ENCODE measurements at places on chromosomes 2 and 18.

GRCh38 chr18:24035316-24035715, 20.8 kb downstream of the TTC39C start:
- H3K4me3 ChIP-seq = no peak overlapping the region
- H3K27ac ChIP-seq = no peak overlapping the region
- ATAC-seq = no peak
- H3K27me3 ChIP-seq = no peaks in the 10 kb centered on the region
- no peaks in the 10 kb centered on the region for H3K4me1 ChIP-seq

- H3K4me1 ChIP-seq = no peaks in the 10 kb centered on the region
- no peaks in the 10 kb centered on the region for H3K36me3 ChIP-seq
- H3K27me3 ChIP-seq = no peaks in the 10 kb centered on the region
- H3K27ac ChIP-seq = no peak overlapping the region
- no peak overlapping the region for H3K4me3 ChIP-seq
Measured at GRCh38 chr2:207662203-207662602, 37.0 kb upstream of the METTL21A start.

DNA sequence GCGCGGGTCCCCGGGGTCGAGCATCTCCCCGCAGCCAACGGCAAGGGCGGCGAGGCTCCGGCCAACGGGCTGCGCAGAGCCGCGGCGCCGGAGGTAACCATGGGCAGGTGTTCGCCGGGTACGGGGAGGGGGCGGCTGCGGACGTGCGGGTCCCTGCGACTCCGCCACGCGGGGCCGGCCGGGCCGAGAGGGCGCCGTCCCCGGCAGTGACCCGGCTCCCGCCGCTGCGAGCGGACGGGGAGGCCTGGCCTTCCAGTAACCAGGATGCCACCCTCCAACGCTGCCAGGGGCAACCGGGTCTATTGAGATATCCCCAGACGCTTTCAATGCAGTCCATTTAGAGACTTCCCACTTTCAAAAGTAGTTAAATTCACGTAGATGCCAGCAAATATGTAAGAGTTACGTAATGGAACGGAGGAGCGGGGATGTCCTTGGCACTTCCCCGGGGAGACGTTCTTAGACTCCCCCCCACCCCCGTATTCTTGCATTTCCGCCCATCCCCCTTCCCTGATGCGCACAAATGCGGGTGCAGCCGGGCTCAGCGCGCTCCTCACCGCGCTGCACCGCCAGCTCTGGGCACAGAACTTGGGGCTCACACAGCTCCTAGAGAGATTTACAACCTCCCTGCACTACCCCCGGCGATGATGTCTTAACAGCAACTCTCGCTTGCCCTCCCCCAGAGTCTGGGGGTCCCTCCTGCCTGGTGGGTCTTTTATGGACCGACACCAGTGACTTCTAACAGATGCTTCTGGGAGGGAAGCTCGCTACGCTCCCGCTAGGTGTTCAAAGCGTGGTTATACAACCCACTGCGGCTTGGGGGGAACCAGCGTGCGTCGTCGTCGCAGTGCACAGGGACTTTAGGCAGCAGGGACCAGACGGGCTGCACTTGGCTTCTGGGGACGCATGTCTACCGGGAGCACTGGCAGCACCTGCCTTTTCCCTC, 657 bp downstream of the SGPP2 start:
- H3K27me3 ChIP-seq = peaks cover 57% of the 10 kb centered on the region
- no peaks in the 10 kb centered on the region for H3K4me1 ChIP-seq
- H3K36me3 ChIP-seq = no peaks in the 10 kb centered on the region
- peak overlapping the region; percentile 17 for H3K4me3 ChIP-seq
- no peak overlapping the region for H3K27ac ChIP-seq

DNA sequence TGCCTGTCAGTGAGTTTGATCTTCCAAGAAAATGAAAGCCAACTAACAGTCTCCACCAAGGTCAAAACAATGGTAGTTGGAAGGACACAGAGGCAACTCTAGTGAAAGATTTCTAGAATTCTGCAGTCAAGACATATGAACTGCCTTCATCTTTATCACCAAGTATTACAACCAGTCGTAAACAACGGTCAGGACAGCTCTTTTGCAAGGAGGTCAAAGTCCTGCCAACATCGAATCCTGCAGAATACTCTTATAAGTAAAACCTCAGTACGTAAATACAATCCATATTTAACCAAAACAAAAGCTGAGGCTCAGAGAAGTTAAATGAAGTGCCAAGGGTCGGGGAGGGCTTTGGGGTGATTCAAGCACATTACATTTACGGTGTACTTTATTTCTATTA, 3.1 kb downstream of the FEZ2 start:
- no peaks in the 10 kb centered on the region for H3K36me3 ChIP-seq
- no peak overlapping the region for H3K27ac ChIP-seq
- no peak for ATAC-seq
- H3K27me3 ChIP-seq = no peaks in the 10 kb centered on the region
- H3K4me1 ChIP-seq = no peaks in the 10 kb centered on the region

DNA sequence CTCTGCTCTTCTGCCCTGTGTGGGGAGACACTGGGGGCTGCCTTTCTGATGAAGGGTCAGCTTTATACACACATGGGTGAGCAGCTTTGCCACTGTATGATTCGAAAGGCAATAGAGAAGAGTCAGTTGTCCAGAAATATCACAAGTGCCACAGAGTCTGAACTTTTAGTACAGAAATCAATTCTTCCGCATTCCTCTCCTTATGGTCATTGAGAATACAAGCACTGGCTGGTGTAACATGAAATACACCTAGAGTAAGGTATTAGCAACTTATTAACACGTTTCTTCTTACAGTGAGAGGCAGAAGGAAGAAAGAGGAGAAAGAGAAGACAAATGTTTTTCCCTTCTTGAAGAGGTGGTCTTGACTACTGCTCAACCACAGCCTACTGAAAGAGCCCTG, 579.2 kb downstream of the ZEB2 start:
- H3K4me1 ChIP-seq = no peaks in the 10 kb centered on the region
- peak overlapping the region; percentile 76 for H3K27ac ChIP-seq
- H3K4me3 ChIP-seq = no peak overlapping the region
- H3K27me3 ChIP-seq = peaks cover 18% of the 10 kb centered on the region

DNA sequence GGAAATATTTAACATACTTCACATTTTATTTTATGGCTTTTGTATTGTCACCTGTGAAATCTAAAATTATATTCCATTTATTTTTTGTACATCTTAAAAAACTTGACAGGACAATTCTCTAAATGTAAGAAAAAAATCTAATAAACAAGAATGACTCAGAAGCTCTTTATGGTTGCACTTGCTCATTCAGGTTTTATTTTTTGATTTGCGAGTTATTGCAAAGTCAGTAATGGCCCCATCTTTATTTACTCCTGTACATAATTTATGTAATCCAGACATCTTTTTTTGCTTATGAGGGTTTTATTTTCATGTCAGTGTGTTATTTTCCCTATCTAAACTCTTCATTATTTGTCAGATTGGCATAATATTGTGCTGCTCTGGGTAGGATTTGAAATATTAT, 145.1 kb downstream of the MBD5 start:
- no peak overlapping the region for H3K27ac ChIP-seq
- H3K4me1 ChIP-seq = no peaks in the 10 kb centered on the region
- H3K27me3 ChIP-seq = no peaks in the 10 kb centered on the region

GRCh38 chr2:69114534-69114933, 101.6 kb downstream of the ANTXR1 start:
- H3K27ac ChIP-seq = peak overlapping the region; percentile 84
- ATAC-seq = no peak
- H3K4me3 ChIP-seq = no peak overlapping the region
- no peaks in the 10 kb centered on the region for H3K27me3 ChIP-seq
- H3K36me3 ChIP-seq = no peaks in the 10 kb centered on the region

GRCh38 chr2:215055891-215056290, 82.5 kb downstream of the ABCA12 start:
- no peak for ATAC-seq
- H3K4me1 ChIP-seq = no peaks in the 10 kb centered on the region
- H3K27me3 ChIP-seq = no peaks in the 10 kb centered on the region
- H3K36me3 ChIP-seq = no peaks in the 10 kb centered on the region

- peak overlapping the region; percentile 99 for H3K4me3 ChIP-seq
- H3K27me3 ChIP-seq = no peaks in the 10 kb centered on the region
- no peaks in the 10 kb centered on the region for H3K36me3 ChIP-seq
- H3K4me1 ChIP-seq = peaks cover 11% of the 10 kb centered on the region
Measured at GRCh38 chr2:208025814-208026184, 472 bp upstream of the PLEKHM3 start.

GRCh38 chr2:45889053-45889452, 237.6 kb downstream of the PRKCE start:
- no peak overlapping the region for H3K4me3 ChIP-seq
- peak; percentile 55 for ATAC-seq
- H3K4me1 ChIP-seq = peaks cover 49% of the 10 kb centered on the region
- no peaks in the 10 kb centered on the region for H3K27me3 ChIP-seq
- no peaks in the 10 kb centered on the region for H3K36me3 ChIP-seq

- no peaks in the 10 kb centered on the region for H3K36me3 ChIP-seq
- H3K4me1 ChIP-seq = no peaks in the 10 kb centered on the region
- no peak overlapping the region for H3K4me3 ChIP-seq
- no peak overlapping the region for H3K27ac ChIP-seq
- no peaks in the 10 kb centered on the region for H3K27me3 ChIP-seq
- ATAC-seq = no peak
Measured at GRCh38 chr2:169254774-169255173, 107.6 kb downstream of the LRP2 start.

- H3K27ac ChIP-seq = no peak overlapping the region
- H3K4me3 ChIP-seq = no peak overlapping the region
Measured at GRCh38 chr2:239821694-239822075, 203.5 kb downstream of the NDUFA10 start.

DNA sequence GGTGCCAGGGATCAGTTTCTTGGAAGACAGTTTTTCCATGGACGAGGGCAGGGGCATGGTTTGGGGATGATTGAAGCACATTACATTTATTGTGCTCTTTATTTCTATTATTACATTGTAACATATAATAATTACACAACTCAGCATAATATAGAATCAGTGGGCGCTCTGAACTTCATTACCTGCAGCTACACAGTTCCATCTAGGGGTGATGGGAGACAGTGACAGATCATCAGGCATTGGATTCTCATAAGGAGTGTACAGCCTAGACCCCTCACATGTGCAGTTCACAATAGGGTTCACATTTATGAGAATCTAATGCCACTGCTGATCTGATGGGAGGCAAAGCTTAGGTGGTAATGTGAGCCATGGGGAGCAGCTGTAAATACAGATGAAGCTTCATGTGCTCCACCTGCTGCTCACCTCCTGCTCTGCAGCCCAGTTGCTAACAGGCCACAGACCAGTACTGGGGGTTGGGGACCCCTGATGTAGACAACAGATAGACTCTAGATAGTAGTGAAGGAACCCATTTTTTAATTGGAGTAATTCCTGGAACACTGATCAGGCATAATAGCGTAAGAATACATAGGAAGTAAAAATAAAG, 41.5 kb upstream of the MC4R start:
- no peak for ATAC-seq
- no peaks in the 10 kb centered on the region for H3K27me3 ChIP-seq
- H3K4me3 ChIP-seq = no peak overlapping the region
- no peak overlapping the region for H3K27ac ChIP-seq
- H3K36me3 ChIP-seq = no peaks in the 10 kb centered on the region
- no peaks in the 10 kb centered on the region for H3K4me1 ChIP-seq

- H3K36me3 ChIP-seq = no peaks in the 10 kb centered on the region
- no peak overlapping the region for H3K27ac ChIP-seq
- no peaks in the 10 kb centered on the region for H3K27me3 ChIP-seq
- ATAC-seq = no peak
Measured at GRCh38 chr2:46684661-46685060, 205.3 kb downstream of the TMEM247 start.

DNA sequence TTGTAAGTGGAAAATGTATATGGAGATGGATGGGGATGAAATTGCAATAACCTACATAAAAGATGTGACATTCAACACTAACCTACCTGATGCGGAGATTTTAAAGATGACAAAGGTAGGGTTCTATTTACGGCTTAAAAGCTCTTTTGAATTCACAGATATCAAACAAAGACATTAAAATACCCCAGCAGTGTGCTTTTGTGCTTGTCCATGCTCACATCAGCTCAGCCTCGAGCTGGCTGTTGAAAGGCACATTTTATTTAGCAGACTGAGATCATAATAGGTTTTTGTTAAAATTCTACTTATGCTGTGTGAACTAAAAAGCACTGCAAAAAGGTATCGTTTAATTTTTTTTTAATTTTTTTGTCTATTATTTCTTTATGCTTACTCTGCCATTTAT, 96.0 kb upstream of the CDCA7 start:
- H3K36me3 ChIP-seq = peaks cover 58% of the 10 kb centered on the region
- H3K27ac ChIP-seq = no peak overlapping the region
- H3K27me3 ChIP-seq = no peaks in the 10 kb centered on the region
- no peak for ATAC-seq

- ATAC-seq = no peak
- H3K27me3 ChIP-seq = no peaks in the 10 kb centered on the region
- no peaks in the 10 kb centered on the region for H3K4me1 ChIP-seq
- H3K36me3 ChIP-seq = no peaks in the 10 kb centered on the region
- H3K4me3 ChIP-seq = no peak overlapping the region
Measured at GRCh38 chr18:13474336-13474735, 252.0 kb downstream of the FAM210A start.

GRCh38 chr2:133265432-133265949, 302.8 kb downstream of the NCKAP5 start:
- H3K4me3 ChIP-seq = no peak overlapping the region
- H3K27me3 ChIP-seq = peaks cover 26% of the 10 kb centered on the region
- no peak overlapping the region for H3K27ac ChIP-seq

GRCh38 chr2:224959556-224959955, 82.7 kb downstream of the DOCK10 start:
- peaks cover 5% of the 10 kb centered on the region for H3K4me1 ChIP-seq
- no peaks in the 10 kb centered on the region for H3K36me3 ChIP-seq
- H3K4me3 ChIP-seq = no peak overlapping the region
- no peaks in the 10 kb centered on the region for H3K27me3 ChIP-seq

GRCh38 chr2:120798567-120799247, 63.0 kb downstream of the GLI2 start:
- no peaks in the 10 kb centered on the region for H3K36me3 ChIP-seq
- H3K27ac ChIP-seq = peak overlapping the region; percentile 50
- ATAC-seq = no peak
- peaks cover 66% of the 10 kb centered on the region for H3K4me1 ChIP-seq

- ATAC-seq = no peak
- H3K27me3 ChIP-seq = no peaks in the 10 kb centered on the region
- H3K4me3 ChIP-seq = no peak overlapping the region
- no peak overlapping the region for H3K27ac ChIP-seq
Measured at GRCh38 chr18:79682894-79683625, 3.5 kb downstream of the CTDP1 start.

DNA sequence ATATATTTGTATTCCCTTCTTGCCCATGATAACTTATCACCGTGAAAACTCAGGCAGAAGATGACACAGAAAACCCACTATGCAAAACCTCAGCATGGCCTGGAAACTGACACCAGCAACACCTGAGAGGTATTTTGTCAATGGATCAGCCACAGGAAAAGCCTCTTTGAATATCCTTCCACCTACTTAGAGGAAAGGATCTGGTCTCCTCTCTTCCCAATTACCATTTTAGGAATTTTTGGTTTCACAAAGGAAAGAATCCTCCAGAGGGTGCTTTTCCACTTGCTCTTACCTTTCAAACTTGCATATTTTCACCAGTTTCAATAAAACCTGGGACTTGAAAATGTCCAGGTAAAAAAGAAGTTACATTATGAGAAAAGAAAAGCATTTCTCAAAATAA, 20.0 kb upstream of the MEIS1 start:
- ATAC-seq = no peak
- H3K36me3 ChIP-seq = no peaks in the 10 kb centered on the region
- no peaks in the 10 kb centered on the region for H3K4me1 ChIP-seq
- H3K27ac ChIP-seq = no peak overlapping the region
- H3K4me3 ChIP-seq = no peak overlapping the region

All from gastroesophageal sphincter (tissue), 4 donors.